Amniotic epithelial cell (primary cell): ENCODE measurements at places on chromosomes 16 and 17.

DNA sequence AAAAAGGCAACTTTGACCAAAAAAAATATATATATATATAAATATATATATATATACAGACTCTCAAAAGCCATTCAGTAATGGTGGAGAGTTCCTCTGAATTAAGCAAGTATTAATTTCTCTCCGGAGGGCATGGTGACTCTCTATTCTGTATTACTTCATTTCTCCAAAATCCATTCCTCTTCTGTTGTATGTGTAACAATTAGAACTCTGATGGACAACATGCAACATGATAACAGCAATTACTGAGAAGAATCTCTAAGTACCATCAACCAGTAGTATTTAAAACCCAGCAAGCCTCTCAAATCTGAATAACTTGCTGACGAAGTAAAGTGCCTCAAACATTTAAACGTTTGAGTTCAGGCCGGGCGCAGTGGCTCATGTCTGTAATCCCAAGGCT is 2.3 kb downstream of the GRB2 start:
- no peak for DNase-seq

- peak; percentile 56 for DNase-seq
Measured at GRCh38 chr17:49952209-49952911, 16.6 kb upstream of the DLX4 start.

GRCh38 chr17:73952480-73953205 is 250.8 kb upstream of the RPL38 start:
- DNase-seq, result no peak

- no peak for DNase-seq
Measured at GRCh38 chr16:80666378-80667250, 125.8 kb downstream of the DYNLRB2 start.

DNA sequence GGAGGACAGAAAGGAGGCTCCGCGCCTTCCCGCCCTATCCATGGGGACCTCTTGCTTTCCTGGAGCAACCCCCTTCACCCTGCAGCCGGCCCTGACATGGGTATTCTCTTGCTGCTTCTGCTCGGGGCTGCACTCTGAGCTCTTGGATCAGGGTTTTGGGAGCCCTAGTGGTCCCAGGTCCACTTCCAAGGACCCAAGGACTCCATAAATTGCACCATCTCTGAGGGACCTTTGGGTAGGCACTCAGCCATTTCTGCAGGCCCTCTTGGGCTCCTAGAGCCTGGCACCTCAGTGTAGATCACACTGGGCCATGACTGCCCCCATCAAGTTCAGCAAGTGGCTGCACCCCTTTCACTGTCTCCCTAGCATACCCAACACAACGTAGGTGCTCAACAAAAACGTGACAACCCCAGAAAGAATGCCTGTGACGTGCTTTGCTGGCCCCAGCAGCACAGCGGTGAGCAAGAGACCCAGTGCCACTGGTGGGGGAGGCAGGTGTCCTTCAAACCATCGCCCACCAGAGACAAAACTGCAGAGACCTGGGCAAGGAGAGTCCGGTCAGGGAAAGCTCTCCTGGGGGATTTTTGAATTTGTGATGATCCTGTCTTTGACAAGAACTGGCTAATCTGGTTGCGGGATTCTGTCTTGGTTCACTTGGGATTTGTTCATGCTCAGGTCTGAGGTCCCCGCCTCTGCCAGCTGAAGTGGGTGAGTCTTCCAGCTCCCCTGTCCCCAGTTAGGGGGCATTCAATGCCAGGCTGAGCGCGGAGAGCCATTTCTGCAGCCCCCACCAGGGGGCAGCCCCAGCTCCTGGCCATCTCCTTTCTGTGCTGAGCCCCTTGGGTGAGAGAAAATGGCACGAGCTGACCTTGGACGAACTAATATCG is 2.5 kb upstream of the RAB11FIP4 start:
- no peak for DNase-seq

GRCh38 chr17:7833795-7834541 is at the start of gene KDM6B:
Gene KDM6B, plus strand, starts transcription at chr17:7834217. Its CDS starts 11,338 bp downstream, at chr17:7845555.
- peak; percentile 89 for DNase-seq

GRCh38 chr17:66805567-66805966 is 29.4 kb upstream of the CACNG5 start:
- no peak for DNase-seq

DNA sequence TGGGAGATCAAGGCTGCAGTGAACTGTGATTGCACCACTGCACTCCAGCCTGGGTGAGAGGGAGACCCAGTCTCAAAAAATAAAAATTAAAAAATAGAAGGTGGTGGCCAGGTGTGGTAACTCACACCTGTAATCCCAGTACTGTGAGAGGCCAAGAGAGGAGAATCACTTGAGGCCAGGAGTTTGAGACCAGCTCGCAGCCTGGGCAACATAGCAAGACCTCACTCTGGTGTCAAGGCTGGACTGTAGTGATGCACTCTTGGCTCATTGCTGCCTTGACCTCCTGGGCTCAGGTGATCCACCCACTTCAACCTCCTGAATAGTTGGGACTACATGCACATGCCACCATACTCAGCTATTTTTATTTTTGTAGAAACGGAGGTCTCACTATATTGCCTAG is 13.3 kb downstream of the RFFL start:
- no peak for DNase-seq

DNA sequence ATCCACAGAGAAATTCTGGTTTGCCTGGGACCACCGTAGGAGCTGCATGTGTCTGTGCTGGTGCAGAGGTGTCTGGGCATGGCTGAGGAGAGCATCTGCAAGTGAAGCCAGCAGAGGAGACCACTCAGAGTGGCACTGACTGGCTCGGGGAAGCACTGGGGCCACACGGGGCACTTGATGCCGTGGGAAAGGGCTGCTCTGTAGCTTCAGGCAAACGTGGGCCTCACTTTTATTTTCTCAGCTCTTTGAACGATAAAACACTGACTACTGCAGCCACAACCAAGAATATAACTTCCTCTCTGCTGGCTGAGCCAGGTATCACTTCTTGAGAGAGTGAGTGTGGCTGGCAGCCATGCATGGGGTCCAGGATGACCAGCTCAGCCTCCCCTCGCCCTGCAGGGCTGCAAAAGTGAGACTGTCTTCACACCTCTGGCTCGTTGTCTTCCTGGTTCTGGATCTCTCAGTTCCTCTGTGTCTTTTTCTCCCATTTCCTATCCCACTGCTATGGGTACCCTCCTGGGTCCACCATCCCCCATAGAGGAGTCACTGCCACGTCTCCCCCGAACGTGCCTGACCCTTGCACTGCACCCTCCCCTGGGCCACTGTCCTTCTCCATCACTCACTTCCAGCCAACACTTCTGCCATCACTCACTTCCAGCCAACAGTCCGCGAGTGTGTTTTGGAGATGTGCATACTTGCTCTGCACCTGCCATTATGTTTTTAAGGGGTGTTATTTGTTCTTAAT is 201.4 kb upstream of the CHMP6 start:
- DNase-seq, result peak; percentile 26

- DNase-seq, result no peak
Measured at GRCh38 chr16:17104654-17105053, 366.1 kb downstream of the XYLT1 start.

DNA sequence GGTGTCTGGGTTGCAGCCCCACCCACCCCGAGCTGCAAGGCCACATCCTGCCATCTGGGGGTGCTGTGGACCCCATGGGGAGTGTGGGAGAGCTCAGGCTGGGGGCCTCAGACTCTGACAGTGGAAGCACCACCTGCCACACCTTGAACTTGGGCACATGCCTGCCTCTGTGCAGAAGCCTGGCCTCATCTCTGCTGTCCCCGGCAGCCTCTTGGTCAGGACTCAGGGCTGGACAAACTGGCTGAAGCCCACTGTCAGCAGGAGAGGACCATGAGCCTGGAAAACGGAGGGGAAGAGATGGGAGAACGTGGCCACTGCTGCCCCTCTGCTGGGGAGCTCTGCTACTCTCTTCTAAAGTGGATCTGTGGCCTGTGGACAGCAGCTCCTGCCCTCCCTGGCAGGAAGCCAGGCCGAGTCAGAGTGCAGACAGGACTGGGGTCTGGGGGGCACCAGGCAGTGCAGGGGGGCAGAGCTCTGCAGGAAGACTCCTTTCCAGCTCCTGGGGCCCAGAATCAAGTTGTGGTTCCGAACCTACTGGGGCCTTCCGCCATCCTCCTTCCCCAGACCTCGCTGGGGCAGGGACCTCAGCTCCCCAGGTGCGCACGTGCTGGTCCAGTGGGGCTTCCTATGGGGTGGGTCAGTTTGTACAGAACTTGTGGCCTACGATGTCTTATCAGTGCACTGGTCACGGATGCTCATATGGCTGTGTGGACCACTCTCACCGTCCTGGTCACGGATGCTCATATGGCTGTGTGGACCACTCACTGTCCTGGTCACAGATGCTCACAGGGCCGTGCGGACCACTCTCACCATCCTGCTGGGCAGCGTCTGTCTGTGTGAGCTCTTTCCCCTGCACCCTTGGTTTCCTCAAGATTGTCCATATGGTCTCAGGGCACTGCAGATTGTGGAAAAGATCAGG is 207.7 kb downstream of the LAT start:
- no peak for DNase-seq

- DNase-seq, result no peak
Measured at GRCh38 chr17:74520790-74521480, 10.3 kb downstream of the CD300LB start.

DNA sequence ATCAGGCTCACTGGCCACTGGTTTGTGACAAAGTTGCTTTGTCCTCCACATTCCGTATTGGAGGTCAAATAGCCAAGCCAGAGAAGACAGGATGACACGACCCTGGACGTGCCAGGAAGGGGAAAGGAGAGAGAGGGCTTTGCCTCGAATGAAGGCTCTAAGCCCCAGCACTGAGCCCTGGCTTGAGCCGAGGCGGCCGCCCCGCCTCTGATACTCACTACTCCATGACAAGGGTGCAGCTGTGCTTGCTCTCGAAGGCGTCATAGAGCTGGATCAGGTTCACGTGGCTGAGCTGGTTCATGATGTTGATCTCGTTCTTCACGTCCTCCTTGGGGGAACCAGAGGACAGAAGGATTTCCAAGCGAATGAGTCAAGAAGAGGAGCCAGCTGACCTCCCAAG is 19.3 kb downstream of the MYLK3 start:
- DNase-seq, result no peak

GRCh38 chr16:88349903-88350900 is 32.6 kb upstream of the ZNF469 start:
- DNase-seq, result no peak

- DNase-seq, result no peak
Measured at GRCh38 chr17:31778523-31778922, 80.5 kb downstream of the COPRS start.

DNA sequence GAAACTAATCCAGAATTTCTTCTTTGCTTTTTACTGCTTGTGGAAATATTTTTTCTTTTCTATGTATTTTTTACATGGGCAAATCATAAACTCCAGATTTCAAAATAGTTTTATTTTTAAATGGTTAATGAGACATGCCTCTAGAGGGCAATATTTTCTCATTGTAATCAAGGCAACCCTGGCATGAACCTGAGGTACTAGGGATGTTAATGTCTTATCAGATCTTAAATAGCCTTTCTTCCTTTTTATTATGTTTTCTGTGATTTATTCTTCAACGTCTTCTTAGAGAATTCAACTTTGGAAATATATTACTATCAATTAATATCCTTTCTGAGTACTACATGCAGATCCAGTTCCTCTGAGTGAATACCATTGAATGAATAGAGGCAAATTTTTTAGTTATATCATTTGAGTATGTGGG is 324.7 kb downstream of the BCAS3 start:
- peak; percentile 77 for DNase-seq

- no peak for DNase-seq
Measured at GRCh38 chr17:63740464-63741142, 996 bp downstream of the STRADA start.

DNA sequence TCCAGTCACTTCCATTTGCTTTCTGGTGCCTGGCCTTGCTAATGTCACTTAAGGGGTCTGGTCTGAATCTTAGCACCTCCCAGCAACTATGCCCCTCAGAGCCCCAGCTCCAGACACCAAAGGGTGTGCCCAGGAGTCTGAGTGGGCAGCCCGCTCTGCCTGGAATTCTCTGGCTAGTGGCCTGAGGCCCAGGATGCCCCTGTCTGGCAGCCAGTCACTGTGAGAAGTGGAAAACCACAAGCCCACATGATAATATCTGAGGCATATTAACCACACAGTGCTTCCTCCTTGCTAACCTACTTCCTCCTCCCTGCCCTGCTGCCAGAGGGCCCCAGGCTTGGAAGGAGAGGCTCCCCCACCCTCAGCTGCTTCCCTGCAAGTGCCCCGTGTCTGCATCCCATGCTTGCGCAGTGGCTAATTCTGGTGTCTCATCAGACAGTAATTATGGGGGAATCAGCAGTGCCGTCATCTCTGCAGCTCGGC is 14.0 kb downstream of the SRCIN1 start:
- DNase-seq, result peak; percentile 64

GRCh38 chr16:12682432-12683165 is 121.1 kb downstream of the CPPED1 start:
- no peak for DNase-seq
